ENCODE measurements at places on chromosomes 16 and 17.
A peak's percentile ranks its signal among the peaks of the same experiment; 100 is the strongest.

GRCh38 chr17:17528696-17529652 lies 32.8 kb upstream of the RASD1 start:
- no peak for DNase-seq

GRCh38 chr16:88926374-88926990 lies 50.5 kb downstream of the CBFA2T3 start:
- DNase-seq: no peak

GRCh38 chr17:50818921-50819657 lies 16.3 kb upstream of the WFIKKN2 start:
- DNase-seq: no peak

DNA sequence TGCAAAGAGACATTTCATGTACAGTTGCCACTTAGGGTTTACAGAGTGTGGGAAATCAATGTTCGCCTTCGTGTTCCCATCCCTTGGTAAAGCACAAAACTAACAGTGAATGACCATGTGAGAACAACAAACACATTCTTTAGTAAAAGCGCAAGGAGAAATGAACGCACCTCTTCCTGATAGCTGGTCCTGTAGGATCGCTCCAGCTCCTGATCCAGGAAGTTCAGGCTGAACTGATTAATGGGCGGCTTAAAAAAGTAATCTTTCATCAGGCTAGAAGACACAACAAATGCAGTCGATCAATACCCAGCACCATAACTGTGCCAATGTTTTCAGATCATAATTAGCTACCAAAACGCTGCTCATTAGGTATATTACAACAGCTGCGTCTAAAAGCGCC lies 108.3 kb upstream of the CREBBP start:
- DNase-seq: no peak

- DNase-seq: no peak
These were observed 8.1 kb downstream of the UBN1 start for GRCh38 chr16:4855371-4855770.

DNA sequence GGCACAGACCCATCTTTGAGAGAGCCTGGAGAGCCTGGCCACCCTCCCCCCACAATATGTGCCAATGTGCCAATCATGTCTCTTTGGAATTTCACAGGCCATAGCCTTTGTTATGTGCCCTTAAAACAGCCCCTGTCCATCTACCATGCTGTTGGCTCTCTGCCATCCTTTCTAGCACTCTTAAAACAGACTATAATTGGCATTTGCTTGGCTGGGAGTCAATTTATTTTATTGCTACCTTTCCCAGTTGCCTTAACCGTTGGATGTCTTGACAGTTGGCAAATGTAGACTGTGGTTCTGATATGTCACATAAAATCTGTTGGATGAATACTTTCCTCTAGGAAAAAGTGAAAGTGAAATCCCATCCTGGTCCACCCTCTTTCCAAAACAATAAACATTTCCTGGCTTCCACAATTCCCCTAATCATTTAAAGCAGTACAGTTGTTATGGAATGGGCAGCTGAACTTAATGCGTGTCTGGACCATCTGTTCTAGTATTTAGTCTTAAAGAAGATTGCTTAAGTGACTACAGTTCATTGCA lies 394.0 kb downstream of the KCNJ2 start:
- DNase-seq: no peak

DNA sequence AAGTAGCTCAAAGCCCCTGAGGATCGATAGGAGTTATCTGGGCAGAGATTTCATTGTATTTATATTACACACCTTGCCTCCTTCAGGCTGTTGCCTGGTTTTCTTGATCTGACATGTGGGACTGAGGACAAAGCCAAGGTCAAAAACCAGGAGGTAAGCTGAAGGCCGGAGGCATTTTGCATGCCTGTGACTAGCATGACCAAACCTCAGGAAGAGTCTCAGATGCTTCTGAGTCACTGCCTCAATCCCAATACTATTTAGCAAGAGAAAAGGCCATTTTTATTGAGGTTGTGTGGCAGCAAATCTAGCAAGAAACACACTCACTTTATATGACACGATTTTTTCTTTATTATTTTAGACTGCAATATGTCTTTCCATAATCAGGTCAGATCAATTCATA lies 968.1 kb downstream of the CDH11 start:
- no peak for DNase-seq

GRCh38 chr16:84663433-84664101 lies 15.3 kb downstream of the KLHL36 start:
- DNase-seq: peak; percentile 63

DNA sequence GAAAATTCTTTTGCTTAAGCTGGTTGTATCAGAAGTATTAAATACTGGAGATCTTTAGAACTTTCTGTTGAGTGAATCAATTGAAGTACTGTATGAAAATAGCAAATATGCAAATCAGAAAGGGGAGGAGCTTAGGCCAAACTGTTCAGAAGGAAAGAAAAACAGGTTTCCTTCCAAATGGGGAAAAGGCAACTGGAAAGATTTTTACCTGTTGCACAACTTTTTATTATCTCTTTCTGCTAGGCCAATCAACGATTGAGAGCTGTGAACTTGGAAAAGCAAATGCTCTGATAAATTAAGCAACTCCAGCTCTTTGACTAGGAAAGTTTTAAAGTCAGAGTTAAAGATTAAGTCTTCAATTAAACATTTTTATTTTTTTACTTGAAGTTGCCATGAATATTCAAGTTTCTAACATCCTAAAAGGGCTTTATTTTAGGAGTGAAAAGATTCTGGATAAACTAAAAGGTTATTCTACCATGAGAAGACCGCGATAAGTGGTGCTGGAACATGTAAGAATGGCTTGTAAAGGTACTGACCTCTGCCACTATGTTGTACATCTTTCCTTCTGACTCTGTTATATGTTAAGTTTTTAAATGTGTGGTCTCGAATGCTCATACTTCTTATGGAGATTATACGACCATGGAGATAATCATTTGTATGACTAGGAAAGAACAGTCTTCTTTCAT lies 16.5 kb downstream of the DCUN1D3 start:
- DNase-seq: no peak

DNA sequence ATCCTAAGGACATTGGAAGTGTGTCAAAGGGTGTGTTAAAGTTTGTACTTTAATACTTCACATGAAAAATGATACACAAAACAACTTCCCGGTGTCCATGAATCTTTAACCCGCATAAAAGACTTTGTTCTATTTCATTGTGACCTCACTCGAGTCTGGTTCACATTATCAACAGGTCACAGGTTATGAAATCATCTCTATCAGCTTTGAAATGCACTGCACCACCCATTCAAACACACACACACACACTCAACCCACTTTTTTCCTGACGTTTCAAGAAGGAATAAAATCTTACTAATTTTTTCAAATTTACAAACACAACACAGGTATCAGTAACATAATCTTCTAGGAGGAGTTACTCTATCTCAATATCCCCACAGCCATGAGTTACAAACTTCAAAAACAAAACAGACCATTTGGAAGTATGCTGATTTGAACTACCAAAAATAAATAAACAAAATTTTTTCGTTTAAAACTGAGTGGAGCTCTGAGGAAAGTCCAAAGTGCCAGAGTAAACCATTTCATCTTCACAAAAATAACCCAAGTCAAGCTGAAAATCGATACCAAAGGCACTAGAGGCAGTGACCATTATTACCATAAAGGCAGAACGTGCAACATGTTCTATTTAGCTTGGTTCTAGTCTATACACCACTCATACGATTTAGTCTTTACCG lies 2.7 kb downstream of the ACOX1 start:
- no peak for DNase-seq

Data from GM10248 (cell line).